ENCODE measurements at places on chromosomes 1 and 21.

DNA sequence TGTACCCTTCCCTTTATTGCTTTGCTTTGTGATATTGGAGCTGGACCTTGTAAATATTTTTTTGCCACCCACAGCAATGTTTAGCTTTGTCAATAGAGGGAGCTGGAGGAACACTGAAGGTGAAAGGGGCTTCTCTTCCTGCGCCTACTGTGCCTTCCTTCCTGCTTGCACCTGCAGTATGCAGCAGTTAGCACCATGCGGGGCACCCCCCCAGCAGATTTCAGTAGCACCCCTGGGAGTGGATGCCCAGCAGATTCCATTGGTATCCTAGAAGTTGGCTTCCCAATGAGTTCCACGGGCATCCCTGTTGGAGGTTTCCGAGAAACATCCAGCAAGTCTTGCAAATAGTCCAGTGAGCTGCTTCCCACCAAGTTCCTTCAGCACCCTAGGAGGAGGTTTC, 25.6 kb downstream of the S100A10 start:
- DNase-seq = no peak

DNA sequence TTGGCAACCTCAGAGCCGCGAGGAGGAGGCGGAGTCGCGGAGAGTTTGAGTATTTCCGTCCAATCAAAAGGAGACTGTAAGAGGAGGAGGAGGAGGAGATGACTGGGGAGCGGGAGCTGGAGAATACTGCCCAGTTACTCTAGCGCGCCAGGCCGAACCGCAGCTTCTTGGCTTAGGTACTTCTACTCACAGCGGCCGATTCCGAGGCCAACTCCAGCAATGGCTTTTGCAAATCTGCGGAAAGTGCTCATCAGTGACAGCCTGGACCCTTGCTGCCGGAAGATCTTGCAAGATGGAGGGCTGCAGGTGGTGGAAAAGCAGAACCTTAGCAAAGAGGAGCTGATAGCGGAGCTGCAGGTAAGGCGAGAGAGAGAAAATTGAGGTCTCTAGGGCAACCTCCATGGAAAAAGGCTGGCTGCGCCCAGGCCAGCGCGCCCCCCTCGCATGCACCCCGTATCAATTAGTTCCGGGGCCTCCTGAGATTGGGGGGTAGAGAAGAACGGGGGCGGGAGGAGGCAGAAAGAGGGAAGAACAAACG, at the start of gene PHGDH:
TSS of gene PHGDH (plus strand) at position 131 of the 538 bp plus-strand sequence. CDS start at position 220, 89 bp downstream.
- peak; percentile 10 for DNase-seq

DNA sequence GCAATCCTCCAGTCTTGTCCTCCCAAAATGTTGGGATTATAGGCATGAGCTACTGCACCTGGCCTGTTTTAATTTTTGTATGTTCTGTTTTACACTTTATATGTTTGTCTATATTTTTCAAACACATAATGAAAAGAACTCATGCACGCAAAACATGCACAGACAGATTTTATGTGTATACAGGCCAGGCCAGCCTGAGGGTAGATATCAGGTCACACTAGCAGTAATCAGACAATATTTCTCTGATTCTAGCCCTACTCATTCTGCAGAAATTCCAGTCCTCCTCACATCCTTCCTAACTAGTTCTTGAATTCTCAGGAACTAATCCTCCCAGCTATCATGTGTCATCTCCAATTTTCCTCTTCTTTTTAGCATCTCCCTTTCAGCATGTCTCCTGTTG, 27.8 kb upstream of the PHGDH start:
- DNase-seq = no peak

- no peak for DNase-seq
Measured at GRCh38 chr1:156498432-156499193, 2.0 kb downstream of the MEF2D start.

Data from T-cell (primary cell).